Activated T-cell treated with anti-CD3 and anti-CD28 coated beads, Interleukin-2, amount 50 U/mL, for 24 hours (primary cell): ENCODE measurements at places on chromosomes 13 and 19.

- no peak for DNase-seq
These were observed 3.0 kb downstream of the PAK4 start for GRCh38 chr19:39128516-39129079.

GRCh38 chr13:45490068-45490467 is 25.3 kb downstream of the COG3 start:
- DNase-seq, result no peak

GRCh38 chr13:80873589-80873988 is 532.7 kb upstream of the SPRY2 start:
- DNase-seq, result no peak

- peak; percentile 33 for DNase-seq
These were observed 16.3 kb upstream of the TSPAN16 start for GRCh38 chr19:11279505-11280236.

GRCh38 chr13:25692099-25692498 is 320.3 kb downstream of the ATP8A2 start:
- no peak for DNase-seq

DNA sequence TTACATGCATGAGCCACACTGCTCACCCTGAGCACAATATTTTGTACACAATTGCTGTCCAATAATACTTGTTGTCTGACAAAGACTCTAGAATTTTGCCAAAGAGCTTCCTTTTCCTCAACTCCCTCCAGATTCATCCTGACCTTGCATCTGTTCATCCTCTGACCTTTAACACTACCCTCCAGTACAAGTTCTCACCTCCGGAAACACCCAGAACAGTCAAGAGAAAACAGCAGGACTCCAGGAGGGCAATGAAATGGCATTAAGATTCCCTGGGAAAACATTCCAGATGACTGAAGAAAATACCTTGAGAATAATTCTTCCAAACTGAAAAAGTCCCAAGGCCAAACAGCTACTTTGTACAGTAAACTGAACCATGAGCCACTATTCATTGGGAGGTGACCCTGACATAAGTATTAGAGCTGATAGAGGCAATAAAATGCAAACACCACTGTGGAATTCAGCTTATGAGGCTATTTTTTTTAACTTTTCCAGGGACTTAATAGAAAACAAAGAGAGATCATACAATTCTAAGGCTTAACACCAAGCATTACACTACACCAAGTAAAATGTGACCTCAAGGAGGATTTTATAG is 15.7 kb upstream of the COG3 start:
- no peak for DNase-seq

GRCh38 chr13:51600703-51601102 is 16.4 kb downstream of the WDFY2 start:
- DNase-seq, result no peak

- no peak for DNase-seq
These were observed 801 bp downstream of the QTRT1 start for GRCh38 chr19:10701955-10702525.

DNA sequence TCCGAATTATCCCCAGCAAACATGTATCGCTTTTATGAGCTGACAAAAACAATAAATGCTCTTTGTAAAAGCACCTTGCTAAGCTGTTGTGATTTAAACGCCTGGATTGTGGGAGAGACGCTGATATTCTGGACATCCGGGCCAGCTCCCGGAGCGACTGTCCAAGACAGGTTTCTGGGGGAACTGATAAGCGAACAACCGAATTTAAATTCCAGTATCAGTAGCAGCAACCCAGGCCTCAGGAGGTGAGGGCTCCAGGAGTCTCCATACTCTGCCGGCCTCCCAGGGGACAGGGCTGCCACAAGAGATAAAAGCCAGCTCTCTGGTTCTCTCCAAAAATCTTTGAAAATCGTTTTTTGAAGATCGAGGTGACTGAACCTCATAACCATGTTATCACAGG is 50.3 kb upstream of the VSTM2B start:
- DNase-seq, result no peak

- no peak for DNase-seq
These were observed 62.1 kb downstream of the DGKH start for GRCh38 chr13:42110410-42111155.

- no peak for DNase-seq
These were observed 245.5 kb downstream of the TUBA3C start for GRCh38 chr13:18936104-18936503.

DNA sequence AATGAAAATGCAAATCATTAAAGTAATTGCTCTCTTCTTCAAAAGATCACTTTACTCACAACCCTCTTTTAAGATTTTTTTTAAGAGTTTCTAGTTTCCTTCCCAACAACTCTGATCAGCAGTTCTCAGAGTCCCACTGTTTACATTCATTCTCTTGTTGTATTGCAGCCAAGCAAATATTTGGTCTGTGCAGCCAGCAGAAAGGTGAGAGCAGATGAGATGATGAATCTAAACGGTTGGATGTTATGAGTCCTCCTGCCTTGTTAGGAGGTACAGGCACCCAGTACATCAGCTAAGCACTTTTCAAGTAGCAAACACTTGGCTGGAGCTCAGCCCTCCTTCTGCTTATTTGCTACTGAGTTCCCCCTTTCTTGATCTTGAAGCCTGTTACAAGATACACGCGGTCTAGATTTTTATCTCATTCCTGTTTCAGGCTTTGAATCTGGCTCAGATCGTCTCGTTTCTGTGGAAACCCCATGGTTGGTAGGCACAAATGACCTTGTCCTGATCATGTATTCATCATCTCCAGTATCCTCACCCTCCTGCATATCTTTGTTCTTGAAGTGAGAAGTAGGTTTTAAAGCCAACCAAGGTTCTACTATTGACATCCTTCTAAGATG is 300.7 kb downstream of the DCT start:
- no peak for DNase-seq

- DNase-seq, result no peak
These were observed 170.9 kb downstream of the LACC1 start for GRCh38 chr13:44050450-44051063.
